A549 treated with DMSO at 1 μM for 4 hours (cell line): ENCODE measurements at places on chromosomes 2 and 18. TPM values are rescaled to one million over a fixed set of nuclear protein-coding genes. Genes with fewer than 3 reads are reported as not detected.

Gene VIT
- 0.05 TPM in 1 of 5 replicates, not detected in the others for total RNA-seq

Gene DNAJB2
- 46.4 to 58.3 TPM (median 54.4 TPM) in 5 replicates for total RNA-seq

Gene IL1A
- total RNA-seq: 0.05 to 0.47 TPM (median 0.11 TPM) in 5 replicates

Gene MSGN1
- total RNA-seq: not detected in 5 replicates

Gene PRR30
- not detected in 5 replicates for total RNA-seq

Gene TUBB8B
- 0.14 TPM in 1 of 5 replicates, not detected in the others for total RNA-seq

Gene CFC1
- not detected in 5 replicates for total RNA-seq

Gene SULT1C2
- 0.22 to 0.72 TPM (median 0.45 TPM) in 5 replicates for total RNA-seq

Gene CD8A
- 0.19 to 0.45 TPM (median 0.30 TPM) in 5 replicates for total RNA-seq

Gene UGT1A5
- total RNA-seq: 0.04 TPM in 1 of 5 replicates, not detected in the others

Gene GPR155
- 0.28 to 0.69 TPM (median 0.39 TPM) in 5 replicates for total RNA-seq

Gene SUPT7L
- total RNA-seq: 27.0 to 35.1 TPM (median 34.5 TPM) in 5 replicates

Gene CD226
- 0.02 to 0.17 TPM (median 0.07 TPM) in 5 replicates for total RNA-seq

Gene SLC5A7
- not detected in 5 replicates for total RNA-seq

Gene KCNS3
- total RNA-seq: 1.1 to 1.4 TPM (median 1.2 TPM) in 5 replicates

Gene NT5DC4
- total RNA-seq: not detected in 5 replicates

Gene MAP3K19
- total RNA-seq: not detected in 5 replicates

Gene NOSTRIN
- 1.4 to 2.2 TPM (median 1.9 TPM) in 5 replicates for total RNA-seq

Gene FIGN
- total RNA-seq: 1.6 to 3.3 TPM (median 2.2 TPM) in 5 replicates

Gene POTEI
- 0.01 TPM in 1 of 5 replicates, not detected in the others for total RNA-seq

Gene CROCC2
- total RNA-seq: not detected in 5 replicates

Gene NOL4
- total RNA-seq: not detected in 5 replicates

Gene APCDD1
- not detected in 5 replicates for total RNA-seq

Gene C18orf54
- total RNA-seq: 2.1 to 3.5 TPM (median 2.8 TPM) in 5 replicates

Gene FTCDNL1
- 2.2 to 3.0 TPM (median 2.6 TPM) in 5 replicates for total RNA-seq

Gene ADAM23
- total RNA-seq: 8.8 to 10.2 TPM (median 10.0 TPM) in 5 replicates

Gene USP14
- 61.1 to 76.6 TPM (median 66.2 TPM) in 5 replicates for total RNA-seq

Gene CAVIN2
- total RNA-seq: 7.9 to 11.9 TPM (median 10.8 TPM) in 5 replicates

Gene VWC2L
- not detected in 5 replicates for total RNA-seq

Gene INHBB
- total RNA-seq: 13.4 to 20.3 TPM (median 16.0 TPM) in 5 replicates

Gene TMEM169
- 0.40 to 0.91 TPM (median 0.63 TPM) in 5 replicates for total RNA-seq

Gene REG3G
- not detected in 5 replicates for total RNA-seq

Gene FOXD4L1
- 0.31 to 0.87 TPM (median 0.33 TPM) in 5 replicates for total RNA-seq

Gene ZNF385B
- 0.20 TPM in 1 of 5 replicates, not detected in the others for total RNA-seq

Gene RNF125
- total RNA-seq: 0.24 to 0.53 TPM (median 0.35 TPM) in 5 replicates

Gene TCF23
- total RNA-seq: not detected in 5 replicates

Gene RMC1
- 13.8 to 17.7 TPM (median 16.3 TPM) in 5 replicates for total RNA-seq

Gene NGEF
- total RNA-seq: 16.1 to 20.4 TPM (median 16.8 TPM) in 5 replicates

Gene BOLL
- not detected in 5 replicates for total RNA-seq
